ENCODE measurements at places on chromosomes 11 and 22.

DNA sequence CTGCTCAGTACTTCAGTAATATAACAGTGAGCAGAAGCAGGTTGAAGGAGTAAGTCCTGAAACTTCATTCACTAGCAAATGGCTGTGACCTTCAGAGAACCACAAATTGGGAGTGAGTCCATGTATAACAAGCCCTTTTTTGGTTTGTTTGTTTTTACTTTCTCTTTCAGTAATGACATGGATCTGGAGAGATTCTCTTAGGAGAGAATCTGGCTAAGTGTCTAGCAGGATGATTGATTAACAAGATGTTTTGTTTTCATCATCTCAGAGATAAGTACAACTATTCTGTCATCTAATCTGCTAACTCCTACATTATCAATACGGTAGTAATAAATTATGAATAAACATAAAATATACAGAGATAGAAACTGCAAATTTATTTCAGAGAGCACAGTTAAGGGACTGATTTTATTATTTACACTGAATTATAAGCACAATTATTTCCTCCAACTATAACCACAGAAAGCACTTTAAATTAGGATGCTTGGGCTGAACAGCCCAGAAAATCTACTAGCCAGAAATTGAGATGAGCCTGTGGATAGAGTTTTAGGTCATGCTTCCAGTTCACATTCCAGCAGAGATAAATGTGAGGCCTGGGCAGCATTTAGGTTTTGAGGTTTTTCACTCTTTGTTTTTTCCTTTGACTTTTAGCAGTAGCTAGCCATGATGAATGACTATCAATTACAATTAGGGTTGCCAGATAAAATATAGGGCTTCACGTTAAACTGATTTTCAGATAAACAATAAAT is 429.3 kb upstream of the FAT3 start:
- no peak for DNase-seq

- DNase-seq = no peak
These were observed 8.0 kb upstream of the OR52J3 start for GRCh38 chr11:5038341-5038740.

DNA sequence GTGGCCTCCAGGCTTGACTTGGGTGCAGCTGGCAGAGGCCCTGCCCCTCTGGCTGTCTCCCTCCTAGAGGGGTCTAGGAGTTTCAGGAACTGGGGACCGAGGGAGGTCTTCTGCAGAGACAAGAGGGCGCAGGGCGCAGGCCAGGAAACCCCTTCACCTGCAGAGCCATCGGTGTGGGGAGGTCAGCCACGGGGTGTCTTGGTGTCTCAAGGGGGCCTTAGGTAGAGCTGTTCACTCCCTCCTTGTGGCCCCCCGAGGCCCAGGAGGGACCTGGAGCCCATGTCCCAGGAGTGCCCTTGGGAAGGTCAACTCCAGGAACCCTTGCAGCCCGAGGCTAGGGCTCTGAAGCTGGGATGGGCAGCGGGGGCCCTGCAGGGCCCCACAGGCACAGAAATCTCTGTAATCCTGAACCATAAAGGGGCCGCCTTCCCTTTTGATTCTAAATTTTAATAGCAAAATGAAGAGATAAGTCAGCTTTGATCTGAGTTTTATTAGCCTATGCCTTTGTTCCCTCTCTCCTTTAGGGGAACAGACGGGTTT is 31.4 kb upstream of the TH start:
- DNase-seq = peak; percentile 94

DNA sequence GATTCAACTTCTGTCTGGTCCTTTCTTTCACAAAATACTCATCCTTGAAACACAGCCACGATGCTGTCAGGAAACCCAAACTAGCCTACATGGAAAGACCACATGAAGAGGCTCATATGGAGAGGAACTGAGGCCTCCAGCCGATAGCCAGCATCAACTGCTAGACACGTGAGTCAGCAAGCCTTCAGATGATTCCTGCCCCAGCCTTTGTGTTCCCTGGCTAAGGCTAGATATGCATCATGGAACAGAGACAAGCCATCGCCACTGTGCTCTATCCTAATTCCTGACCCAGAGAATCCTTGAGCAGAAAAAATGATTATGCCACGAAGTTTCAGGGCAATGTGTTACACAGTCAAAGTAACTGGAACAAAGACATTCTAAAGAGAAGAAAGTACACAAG is 75.5 kb downstream of the ENTHD1 start:
- DNase-seq = no peak

DNA sequence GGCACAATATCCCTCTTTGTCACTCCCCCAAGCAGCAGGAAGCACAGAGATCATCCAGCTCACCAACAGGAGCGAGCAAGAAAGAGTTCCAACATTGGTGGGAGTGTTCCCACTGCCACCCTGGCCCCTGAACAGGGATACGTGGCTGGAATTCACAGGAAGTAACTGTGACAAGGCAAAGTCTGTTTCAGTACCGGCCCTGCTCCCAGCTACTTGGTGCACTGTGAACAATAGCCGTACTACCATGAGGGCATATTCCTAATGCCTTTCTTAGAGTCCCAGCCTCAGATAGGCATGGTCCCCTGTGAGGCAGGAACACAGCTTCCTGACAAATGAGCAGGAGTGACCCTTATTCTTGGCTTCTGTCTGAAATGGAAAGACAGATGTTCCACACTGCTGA is 1.8 kb upstream of the SLC37A2 start:
- DNase-seq = no peak

DNA sequence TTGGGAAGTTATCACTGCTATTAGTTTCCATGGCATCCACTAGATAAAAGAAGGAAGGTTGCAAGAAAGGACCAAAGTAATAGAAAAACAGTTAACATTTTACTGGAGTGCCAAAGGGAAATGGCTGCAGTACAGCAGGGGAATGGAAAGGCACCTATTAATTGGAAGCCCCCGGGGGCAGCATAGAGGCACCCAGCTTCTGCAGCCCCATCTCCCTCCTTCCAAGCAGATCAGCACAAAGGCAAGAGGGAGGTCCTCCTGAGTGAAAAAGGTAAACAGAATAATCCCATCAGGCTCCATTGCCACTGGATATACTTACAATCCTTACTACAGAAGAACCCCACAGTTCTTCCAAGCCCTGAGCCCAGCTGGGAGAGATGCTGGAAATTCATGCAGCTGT is 887.1 kb downstream of the DLG2 start:
- DNase-seq = no peak

- no peak for DNase-seq
These were observed 158.1 kb upstream of the MTNR1B start for GRCh38 chr11:92811341-92811740.

- DNase-seq = peak; percentile 39
These were observed 35.3 kb upstream of the NECTIN1 start for GRCh38 chr11:119764108-119764868.

- DNase-seq = no peak
These were observed 55.7 kb upstream of the TOP3B start for GRCh38 chr22:22038178-22038880.
